ENCODE measurements at places on chromosomes 13 and 19. TPM values are rescaled to one million over a fixed set of nuclear protein-coding genes. Genes with fewer than 3 reads are reported as not detected.

Gene LYL1
- 0.28 TPM for total RNA-seq

DNA sequence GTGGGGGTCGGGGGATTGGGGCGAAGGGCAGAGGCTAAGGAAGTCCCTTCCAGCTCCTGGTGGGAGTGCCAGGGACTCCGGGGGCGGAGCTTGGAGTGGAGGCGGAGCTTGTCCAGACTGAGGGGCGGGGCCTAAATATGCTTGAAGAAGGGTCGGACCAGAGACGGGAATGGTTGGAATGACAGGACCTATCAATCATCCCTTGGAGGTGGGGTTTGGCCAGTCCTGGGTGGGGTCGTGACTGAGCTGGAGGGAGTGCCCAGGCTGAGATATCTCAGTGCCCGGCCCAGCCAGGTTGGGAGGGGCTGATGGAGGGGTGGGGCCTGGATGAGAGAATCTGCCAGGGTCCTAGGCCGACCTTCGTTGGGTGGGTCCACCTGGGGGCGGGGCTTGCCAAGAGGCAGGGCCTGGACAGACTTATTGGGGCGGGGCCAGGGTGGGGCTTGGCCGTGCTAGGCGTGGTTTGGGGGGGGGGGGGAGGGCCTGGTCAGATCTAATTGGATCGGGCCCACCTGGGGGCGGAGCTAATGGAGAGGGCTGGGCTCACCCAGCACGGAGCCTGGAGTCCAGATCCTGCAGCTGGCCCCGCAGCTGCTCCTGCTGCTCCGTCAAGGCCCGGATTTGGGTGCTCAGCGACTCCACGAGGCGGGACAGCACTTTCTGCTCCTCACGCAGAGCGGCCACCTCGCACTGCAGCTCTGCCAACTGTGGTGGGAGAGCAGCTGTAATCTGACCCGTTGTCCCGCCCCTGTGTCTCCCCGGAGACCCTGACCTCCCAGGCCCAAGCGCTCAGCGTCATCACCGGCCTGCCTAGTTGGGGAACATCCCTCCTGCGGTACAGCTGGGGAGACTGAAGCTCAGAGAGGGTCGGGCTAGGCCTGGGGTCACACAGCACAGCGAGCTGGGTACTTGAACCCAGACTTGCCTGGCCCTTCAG lies 2.6 kb upstream of the WIZ start:
- peak; percentile 58 for DNase-seq

- peak; percentile 31 for DNase-seq
Observed at GRCh38 chr19:41531438-41532311, 44.3 kb upstream of the CEACAM21 start.

Gene CNN1
- total RNA-seq, result 102 TPM

DNA sequence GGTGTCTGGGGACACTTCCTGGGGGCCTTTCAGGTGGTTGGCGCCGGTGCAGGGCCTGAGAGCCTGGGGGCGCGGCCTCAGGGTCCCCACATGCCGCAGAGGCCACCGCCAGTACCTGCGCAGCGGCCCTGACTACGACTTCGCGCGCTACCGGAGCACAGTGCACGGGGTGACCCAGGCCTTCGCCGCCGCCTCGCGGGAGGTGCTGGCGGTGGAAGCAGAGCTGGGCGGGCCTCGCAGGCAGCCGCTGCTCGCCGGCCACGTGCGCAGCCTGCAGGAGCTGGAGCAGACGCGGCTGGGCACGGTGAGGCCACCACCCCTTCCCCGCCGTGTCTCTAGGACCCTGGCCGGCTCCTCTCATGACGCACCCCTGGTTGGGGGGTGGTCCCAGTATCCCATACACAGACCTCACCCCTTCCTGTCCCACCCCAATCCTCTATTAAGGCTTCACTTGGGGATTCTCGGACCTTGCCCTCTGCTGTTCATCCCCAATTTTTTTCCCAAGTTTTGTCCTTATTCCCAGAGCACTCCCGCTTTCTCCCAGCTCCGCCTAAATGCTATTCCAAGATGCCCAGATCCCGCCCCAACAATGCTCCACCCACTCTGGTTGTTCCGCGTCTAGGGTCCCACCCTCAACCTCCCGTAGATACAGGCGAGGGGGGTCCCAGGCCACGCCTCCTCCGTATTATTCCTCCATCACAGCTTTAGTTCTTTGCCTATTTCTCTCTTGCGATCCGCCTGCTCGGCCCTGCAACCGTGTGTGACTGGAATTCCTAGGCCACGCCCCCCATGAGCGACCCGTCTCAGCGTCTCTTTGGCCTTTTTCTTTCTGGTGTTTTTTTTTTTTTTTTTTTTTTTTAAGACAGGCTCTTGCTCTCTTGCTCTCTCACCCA lies 1.0 kb downstream of the REX1BD start:
- peak; percentile 55 for DNase-seq

DNA sequence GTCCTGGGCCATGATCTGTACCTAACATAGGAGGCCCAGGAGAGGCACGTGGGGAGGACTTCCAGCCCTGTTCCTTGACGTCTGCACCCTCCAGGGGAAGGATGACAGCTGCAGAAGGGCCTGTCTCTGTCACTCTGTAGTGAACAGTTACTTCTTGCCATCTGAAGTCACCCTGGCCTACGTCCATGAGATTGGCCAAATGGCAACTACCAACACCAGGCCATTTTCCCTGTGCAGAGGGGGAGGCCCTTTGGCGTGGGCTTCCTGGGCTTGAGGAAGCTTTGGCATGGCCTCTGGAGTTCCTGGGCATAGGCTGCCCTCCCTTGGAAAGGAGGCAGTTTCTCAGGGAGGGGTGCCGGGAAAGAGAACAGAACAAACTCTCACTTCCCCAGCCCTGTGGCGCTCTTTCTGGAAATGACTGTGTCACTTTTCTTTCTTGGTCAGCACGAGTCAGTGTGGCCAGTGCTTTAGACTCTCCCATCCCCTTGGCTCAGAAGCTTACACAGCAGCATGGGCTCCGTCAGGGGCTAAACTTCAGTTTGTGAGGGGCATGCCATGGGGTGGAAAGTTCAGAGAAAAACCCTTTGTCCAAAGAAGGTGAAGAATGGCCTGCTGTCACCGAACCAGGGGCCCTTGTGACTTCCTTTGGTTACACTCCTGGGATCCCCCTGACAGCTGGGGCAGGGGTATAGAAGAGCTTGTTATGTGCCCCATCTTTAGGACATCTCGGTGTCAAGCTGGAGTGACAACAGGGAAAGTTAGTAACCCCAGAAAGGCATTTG lies 5.3 kb downstream of the CARM1 start:
- DNase-seq, result no peak

DNA sequence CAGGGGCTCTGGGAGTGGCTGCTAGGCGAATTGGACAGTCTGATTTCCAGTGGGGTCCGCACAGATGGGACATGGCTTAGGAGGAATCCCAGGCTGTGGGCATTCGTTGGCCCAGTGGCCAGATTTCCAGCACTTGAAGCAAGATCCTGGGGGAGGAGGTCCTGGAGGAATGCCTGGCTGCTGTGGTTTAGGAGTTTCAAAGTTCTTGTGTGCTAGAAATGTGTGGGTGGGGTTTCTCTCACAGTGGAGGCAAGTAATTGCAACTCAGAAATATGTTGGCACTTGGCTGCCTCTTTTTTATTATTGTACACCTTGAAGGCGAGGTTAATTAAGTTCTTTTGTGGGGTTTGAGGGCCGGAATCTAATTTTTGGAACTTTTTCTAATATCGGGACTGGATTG lies 17.1 kb downstream of the IGFL3 start:
- peak; percentile 28 for DNase-seq

Gene KLK12
- not detected for total RNA-seq

GRCh38 chr19:33436360-33437345 lies 63.1 kb downstream of the CEBPG start:
- DNase-seq, result no peak
